ENCODE measurements at places on chromosomes 12 and 14.

GRCh38 chr12:49413010-49413409 lies 45.7 kb downstream of the SPATS2 start:
- DNase-seq: peak; percentile 31

- DNase-seq: no peak
Observed at GRCh38 chr12:4984971-4985370, 58.7 kb upstream of the KCNA5 start.

GRCh38 chr12:33093534-33093933 lies 197.0 kb upstream of the PKP2 start:
- DNase-seq: no peak

DNA sequence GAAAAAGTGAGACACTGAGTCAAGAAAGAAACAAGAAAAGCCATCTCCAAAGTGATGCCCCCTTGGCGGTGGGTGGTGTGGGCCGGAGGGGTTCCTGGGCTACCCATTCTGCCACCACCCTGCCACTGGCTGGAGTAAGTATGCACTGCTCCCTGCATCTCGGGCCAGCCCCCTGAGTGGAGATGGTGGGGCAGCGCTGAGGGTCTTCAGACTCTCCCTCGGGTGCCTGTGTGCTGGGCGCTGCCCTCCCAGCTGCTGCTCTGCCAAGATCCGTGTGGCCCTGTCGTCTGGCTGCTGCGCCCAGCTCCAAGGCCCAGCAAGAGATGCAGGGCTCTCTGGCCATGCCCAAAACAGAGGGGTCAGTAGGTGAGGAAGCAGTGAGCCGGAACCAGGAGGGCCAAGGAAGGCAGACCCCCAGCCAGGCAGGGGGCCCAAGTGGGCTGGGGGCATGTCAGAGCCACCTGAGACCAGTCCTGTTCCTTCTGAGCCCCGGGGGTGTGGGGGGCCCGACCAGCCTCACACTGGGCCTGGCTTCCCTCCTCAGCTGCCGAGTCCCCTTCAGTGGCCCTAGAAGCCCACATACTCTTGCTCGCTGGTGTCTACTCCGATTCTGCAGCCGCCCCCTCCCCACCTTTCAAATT lies 5.2 kb downstream of the GPR132 start:
- no peak for DNase-seq

- no peak for DNase-seq
Observed at GRCh38 chr14:32010604-32011125, 66.4 kb upstream of the ARHGAP5 start.
